ENCODE measurements at places on chromosomes 2 and 18.

DNA sequence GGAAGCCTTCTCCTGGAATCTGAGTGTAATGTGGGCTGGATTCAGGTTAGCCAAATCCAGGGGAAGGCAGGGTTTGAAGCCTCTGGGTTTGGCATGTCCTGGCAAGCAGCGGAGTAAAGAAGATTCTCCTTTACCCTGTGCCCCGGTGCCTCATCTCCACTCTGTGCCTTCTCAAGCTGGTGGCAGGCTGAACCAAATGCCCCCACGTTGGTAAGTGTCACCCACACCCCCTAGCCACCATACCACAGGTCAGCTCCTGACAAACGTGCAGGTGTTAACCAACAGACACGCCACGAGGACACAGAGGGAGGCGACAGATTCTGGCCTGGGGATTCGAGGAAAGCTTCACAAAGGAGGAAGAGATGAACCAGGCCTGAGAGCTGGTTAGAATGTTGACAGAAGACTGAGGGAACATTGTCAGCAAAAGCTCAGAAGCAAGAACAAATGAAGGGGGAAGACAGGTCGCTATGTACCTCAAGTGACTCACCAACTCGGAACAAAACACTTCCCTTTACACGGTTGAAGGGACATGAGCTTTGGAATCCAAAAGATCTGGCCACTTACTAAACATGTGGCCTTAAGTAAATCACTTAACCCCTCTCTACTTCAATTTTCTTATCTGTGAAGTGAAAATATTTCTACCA is 85.2 kb upstream of the LCLAT1 start:
- DNase-seq: no peak

GRCh38 chr2:138125306-138126288 is 161.3 kb downstream of the HNMT start:
- DNase-seq: no peak

GRCh38 chr2:182952741-182953450 is 85.4 kb downstream of the NCKAP1 start:
- no peak for DNase-seq

GRCh38 chr18:37985126-37985525 is 419.5 kb upstream of the CELF4 start:
- no peak for DNase-seq

GRCh38 chr2:107064750-107065149 is 178.8 kb upstream of the ST6GAL2 start:
- no peak for DNase-seq

- no peak for DNase-seq
Observed at GRCh38 chr18:25813110-25813509, 277.3 kb downstream of the SS18 start.

GRCh38 chr2:196481324-196481697 is 158.2 kb upstream of the CCDC150 start:
- no peak for DNase-seq

DNA sequence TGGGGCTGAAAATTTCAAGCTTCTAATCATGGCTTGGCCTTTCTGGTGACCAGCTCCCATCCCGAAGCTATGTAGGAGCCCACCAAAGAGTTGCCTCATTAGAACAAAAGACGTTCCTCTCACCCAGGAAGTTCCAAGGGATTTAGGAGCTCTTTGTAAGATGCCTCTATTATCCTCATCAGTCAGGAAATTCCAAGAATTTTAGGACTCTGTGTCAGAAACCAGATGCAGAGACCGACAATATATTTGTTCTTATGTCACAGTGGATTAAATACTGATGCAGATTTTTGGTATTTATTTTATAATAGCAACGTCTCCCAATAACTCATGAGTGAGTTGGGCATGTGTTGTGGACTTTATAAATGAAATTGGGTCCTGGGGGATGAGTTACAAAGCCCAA is 91.8 kb upstream of the SKOR2 start:
- no peak for DNase-seq

GRCh38 chr2:157980020-157980419 is 103.9 kb upstream of the ACVR1 start:
- DNase-seq: no peak

GRCh38 chr2:160224060-160224459 is 24.0 kb upstream of the ITGB6 start:
- no peak for DNase-seq

GRCh38 chr2:8490166-8490721 is 191.6 kb upstream of the ID2 start:
- DNase-seq: no peak

DNA sequence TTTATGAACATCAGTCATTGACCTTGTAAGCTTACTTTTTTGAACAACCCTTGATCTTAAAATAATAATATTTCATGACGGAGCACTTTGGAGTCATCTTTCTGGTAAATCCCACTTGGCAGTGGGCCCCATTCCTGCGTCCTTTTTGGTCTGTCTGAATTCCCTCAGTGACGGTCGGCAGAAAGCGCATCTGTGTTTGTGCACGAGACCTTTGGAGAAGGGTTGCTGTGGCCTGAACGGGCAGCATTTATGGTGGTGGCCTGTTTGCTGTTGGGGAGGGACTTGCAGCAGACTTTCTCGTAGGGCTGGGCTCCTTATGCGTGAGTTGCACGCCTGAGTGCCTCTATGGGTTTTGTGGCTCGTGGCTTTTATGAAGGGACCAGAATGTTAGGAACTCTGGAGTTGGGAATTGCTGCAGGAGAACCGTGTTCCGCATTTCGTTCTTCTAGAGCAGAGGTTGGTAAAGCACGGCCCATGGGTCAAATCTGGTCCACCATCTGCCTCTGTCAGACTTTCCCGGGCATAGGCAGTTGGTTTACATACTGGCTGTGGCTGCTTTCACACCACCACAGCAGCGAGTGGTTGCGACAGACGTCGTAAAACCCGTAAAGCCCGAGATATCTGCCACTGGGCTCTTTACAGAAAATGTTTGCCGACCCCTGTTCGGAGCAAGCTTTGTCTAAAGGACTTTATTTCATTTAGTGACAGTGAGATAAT is 30.8 kb downstream of the LPIN1 start:
- no peak for DNase-seq

DNA sequence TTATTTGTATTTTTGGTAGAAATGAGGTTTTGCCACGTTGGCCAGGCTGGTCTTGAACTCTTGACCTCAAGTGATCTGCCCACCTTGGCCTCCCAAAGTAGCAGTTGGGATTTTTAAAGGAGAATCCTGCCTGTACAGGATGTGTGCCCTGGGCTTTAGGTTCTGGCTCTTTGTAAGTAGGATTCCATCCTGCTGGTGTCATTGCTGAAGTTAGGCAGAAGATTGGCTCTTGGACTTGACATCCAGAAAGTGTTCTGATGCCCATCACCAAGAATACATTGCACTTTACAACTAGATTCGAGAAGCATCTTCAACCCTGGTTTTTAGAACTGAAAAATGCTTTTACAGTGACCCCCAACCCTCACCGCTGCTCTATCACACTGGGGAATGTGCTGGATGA is 4.4 kb upstream of the TWIST2 start:
- DNase-seq: no peak

- DNase-seq: no peak
Observed at GRCh38 chr2:158266111-158266510, 164.4 kb downstream of the UPP2 start.

GRCh38 chr2:202780514-202781021 is 91.0 kb downstream of the ICA1L start:
- no peak for DNase-seq

DNA sequence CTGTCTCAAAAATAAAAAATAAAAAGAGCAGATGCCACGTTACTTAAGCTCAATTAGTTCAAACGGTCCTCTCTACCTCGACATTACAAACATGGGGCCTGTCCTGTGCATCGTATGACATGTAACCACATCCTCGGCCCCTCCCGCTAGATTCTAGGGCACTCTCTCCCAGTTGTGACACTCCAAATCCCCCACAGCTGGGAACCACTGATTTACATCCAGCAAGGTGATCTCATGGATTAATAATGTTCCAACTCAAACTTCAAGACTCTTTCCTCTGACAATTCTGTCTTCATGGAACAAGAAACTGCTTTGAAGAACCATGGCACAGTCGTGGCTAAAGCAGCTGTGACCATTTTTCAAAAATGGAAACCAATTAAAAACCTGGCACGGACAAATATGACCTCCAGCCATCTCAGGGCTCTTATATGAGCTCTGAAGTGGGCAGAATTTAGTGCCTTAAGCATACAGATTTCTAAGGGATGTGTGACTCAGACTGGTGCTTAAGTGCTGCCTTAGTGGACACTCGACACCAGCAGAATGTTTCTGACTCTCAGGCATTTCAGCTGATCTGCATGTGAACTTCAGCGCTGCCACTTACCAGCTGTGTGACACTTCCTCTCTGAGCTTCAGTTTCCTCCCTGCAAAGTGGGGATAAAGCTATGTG is 31.7 kb upstream of the ASAP2 start:
- no peak for DNase-seq

GRCh38 chr2:18356676-18357075 is 203.8 kb downstream of the RDH14 start:
- DNase-seq: no peak

DNA sequence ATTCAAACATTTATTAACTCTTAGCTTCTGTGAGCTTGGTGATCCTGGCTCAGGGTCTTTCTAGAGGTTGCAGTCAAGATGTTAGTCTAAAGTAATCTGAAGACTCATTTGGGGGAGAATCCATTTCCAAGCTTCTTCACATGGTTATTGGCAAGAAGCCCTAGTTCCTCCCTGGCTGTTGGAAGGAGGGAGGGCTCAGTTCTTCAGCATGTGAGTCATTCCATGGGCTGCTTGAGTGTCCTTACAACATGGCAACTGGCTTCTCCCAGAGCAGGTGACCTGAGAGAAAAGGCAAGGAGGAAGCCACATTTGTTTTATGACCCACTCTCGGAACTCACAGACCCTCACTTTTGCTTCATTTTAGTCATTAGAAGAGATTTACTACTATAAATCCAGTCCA is 10.6 kb upstream of the C2orf74 start:
- no peak for DNase-seq

- no peak for DNase-seq
Observed at GRCh38 chr2:2325516-2325915, 5.6 kb downstream of the MYT1L start.

GRCh38 chr2:199994371-199994770 is 39.0 kb downstream of the MAIP1 start:
- no peak for DNase-seq

GRCh38 chr2:28588292-28588670 is 92.4 kb downstream of the PLB1 start:
- no peak for DNase-seq

GRCh38 chr2:148794558-148794957 is 80.5 kb upstream of the KIF5C start:
- DNase-seq: no peak

DNA sequence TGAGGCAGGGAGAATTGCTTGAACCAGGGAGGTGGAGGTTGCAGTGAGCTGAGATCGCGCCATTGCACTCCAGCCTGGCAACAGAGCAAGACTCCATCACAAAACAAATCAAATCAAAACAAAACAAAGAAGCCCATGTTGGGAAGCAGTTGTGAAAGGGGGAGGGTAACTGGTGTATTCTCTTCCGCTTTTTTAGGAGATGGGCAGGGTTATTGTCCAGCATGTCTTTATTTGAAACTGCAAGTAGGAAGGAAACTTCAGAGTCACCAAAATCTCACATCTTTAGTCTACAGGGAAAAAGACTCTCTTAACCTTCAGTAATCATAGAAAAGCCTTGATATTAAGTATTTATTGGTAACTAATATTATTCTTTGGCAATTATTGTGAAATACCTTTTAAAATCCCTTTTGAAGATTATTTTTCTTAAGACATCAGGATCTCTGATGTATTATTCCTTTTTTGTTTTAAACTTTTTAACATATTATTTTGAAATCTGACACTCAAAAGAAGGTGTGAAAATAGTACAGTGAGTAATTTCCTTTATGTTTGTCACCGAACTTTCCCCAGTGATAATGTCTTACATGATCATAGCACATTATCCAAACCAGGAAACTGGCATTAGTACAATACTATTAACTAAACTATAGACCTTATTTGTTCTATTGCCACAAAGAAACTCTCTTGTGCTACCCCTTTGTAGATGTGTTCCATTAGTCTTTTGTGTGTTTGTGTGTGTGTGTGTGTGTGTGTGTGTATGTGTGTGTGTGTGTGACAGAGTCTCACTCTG is 84.3 kb upstream of the LTBP1 start:
- DNase-seq: no peak

GRCh38 chr2:96528006-96528699 is 8.4 kb upstream of the ARID5A start:
- DNase-seq: peak; percentile 86

GRCh38 chr2:20652141-20652540 is 1.2 kb upstream of the HS1BP3 start:
- DNase-seq: no peak

- DNase-seq: no peak
Observed at GRCh38 chr2:226794751-226795171, 4.9 kb downstream of the IRS1 start.

DNA sequence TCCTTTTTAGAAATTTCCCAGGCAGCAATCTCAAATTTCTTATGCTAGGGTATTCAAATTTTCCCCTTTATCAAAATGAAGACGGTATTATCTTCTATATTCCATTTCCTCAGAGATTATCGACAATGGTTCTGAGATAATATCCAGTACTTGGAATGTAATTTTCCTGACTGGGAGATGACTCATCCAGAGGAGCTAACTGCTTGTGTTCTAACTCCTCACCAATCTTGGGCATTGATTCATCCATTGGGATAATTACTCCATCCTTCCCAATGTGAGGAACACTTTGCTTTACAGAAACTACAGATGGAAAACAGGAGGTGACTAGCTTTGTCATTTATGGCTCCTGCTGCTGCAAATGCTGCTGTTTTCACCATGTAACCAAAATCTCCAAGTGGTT is 239.4 kb upstream of the LYPD1 start:
- DNase-seq: no peak

- DNase-seq: no peak
Observed at GRCh38 chr2:166372046-166372445, 3.7 kb downstream of the SCN9A start.

DNA sequence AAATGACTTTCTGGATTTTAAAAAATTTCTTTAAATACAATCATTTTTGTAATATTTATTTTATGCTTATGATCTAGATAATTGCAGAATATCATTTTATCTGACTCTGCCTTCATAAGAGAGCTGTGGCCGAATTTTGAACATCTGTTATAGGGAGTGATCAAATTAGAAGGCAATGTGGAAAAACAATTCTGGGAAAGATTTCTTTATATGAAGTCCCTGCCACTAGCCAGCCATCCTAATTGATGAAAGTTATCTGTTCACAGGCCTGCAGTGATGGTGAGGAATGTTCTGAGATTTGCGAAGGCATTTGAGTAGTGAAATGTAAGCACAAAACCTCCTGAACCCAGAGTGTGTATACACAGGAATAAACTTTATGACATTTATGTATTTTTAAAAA is 79.5 kb downstream of the ITGA4 start:
- no peak for DNase-seq

DNA sequence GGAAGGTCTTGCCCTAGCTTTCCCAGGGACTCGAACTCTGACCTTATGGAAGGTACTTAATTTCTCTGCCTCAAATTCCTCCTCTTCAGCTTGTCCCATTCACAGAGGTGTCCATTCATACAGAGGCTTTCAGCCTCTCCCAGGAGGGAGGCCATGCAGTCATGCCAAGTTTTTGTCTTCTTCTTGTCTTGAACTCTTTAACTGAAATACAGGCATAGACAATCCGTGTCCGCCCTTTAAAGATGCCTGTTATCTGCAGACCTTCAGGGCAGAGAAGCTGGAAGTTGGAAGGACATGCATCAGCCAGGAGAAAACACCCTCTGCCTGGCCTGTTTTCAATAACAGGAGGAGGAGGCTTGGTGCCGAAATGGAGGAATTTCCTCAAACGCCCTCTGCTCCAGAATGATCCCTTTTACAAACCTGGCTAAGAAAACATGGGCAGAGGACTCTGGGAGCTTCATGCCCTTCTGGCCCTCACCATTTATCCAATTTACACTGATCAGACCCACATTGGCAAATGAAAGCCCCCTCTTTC is 308.3 kb downstream of the MYCN start:
- no peak for DNase-seq

Data from RPMI8226 (cell line).